IMR-90 (cell line): ENCODE measurements at places on chromosomes 11 and 22. TPM values are rescaled to one million over a fixed set of nuclear protein-coding genes. Genes with fewer than 3 reads are reported as not detected.
A peak's percentile ranks its signal among the peaks of the same experiment; 100 is the strongest.

DNA sequence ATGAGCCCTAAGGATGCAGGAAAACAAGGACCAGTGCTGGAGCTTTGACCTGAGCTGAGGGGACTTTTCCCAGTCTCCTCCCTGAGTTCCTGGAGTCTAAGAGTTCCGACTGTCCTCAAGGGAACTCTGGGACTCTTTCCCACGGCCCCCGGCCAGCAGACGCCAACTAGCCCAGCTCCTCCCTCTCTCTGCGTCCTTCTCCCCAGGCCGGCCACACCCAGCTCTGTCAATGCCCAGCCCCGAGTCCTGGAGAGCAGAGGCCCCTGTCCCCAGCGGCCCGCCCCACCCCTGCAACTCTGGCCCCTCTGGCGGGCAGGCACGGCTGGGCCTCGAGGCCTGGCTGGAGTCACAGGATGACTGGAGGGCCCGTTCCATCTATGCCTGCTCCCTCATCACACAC lies 29.8 kb downstream of the NECTIN1 start:
- no peak overlapping the region for H3K4me3 ChIP-seq
- no peaks in the 10 kb centered on the region for H3K27me3 ChIP-seq
- no peaks in the 10 kb centered on the region for H3K36me3 ChIP-seq

DNA sequence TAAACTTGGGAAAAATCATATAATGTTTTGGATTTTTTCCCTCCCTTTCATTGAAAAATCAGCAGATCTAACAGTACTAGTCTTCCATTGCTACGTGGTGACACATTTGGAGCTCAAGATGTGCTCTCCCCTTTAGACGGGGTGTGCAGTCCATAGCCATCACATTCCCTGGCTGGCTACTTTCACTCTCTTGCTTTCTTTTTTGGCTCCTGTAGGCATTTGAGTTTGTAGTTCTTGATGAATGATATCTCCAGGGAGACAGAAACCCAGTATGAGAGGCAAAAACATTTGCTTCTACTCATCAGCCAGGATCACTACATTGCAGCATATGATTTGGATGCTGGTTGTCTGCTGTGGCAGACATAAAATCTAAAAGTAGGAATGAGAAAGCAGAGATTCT lies 12.1 kb downstream of the CCDC81 start:
- no peaks in the 10 kb centered on the region for H3K4me1 ChIP-seq
- H3K4me3 ChIP-seq: no peak overlapping the region
- no peaks in the 10 kb centered on the region for H3K27me3 ChIP-seq

The RPL3 gene
- 3,097 and 3,312 TPM in 2 replicates for polyA plus RNA-seq

- H3K36me3 ChIP-seq: no peaks in the 10 kb centered on the region
- no peak for DNase-seq
- no peak overlapping the region for H3K27ac ChIP-seq
- H3K4me3 ChIP-seq: no peak overlapping the region
Measured at GRCh38 chr11:30538251-30538650, 47.9 kb downstream of the MPPED2 start.

The EEF1G gene
- 1,684 and 1,697 TPM in 2 replicates for polyA plus RNA-seq

The PNPLA5 gene
- polyA plus RNA-seq: 0.13 and 0.44 TPM in 2 replicates

- no peak for DNase-seq
- no peaks in the 10 kb centered on the region for H3K4me1 ChIP-seq
- no peak overlapping the region for H3K4me3 ChIP-seq
- H3K27me3 ChIP-seq: peaks cover 9% of the 10 kb centered on the region
- no peaks in the 10 kb centered on the region for H3K36me3 ChIP-seq
Measured at GRCh38 chr11:59263225-59263894, 50.6 kb upstream of the MPEG1 start.

- H3K27ac ChIP-seq: no peak overlapping the region
- H3K36me3 ChIP-seq: no peaks in the 10 kb centered on the region
- DNase-seq: no peak
- no peak overlapping the region for H3K4me3 ChIP-seq
- no peaks in the 10 kb centered on the region for H3K27me3 ChIP-seq
- peaks cover 11% of the 10 kb centered on the region for H3K4me1 ChIP-seq
Measured at GRCh38 chr11:64006398-64006797, 20.2 kb downstream of the OTUB1 start.

The FANCF gene
- 2.7 and 3.3 TPM in 2 replicates for polyA plus RNA-seq

DNA sequence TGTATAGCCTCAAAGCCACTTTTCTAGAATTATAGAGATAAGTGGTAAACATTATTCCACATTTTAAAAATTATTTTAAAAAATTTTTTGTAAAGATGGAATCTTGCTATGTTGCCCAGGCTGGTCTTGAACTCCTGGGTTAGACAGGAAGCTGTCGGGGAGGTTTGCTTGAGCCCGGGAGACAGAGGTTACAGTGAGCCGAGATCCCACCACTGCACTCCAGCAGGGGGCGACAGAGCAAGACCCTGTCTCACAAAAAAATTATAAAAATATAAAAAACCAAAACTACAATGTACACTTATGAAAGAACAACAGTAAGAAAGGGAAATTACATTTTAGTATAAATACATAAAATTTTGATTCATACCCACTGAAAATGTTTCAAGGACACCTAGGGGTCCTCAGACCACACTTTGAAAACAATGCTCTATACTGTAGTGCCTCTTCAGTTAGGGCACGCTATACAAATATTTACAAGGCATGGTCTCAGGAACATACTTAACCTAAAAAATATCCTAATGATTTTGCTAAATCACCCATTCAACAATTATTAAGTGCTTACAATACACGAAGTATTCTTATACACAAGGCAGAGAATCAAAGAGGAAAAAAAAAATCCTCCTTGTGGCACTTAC lies 111.2 kb downstream of the MRTFA start:
- H3K4me3 ChIP-seq: no peak overlapping the region
- peak; percentile 46 for DNase-seq
- H3K27ac ChIP-seq: no peak overlapping the region
- no peaks in the 10 kb centered on the region for H3K27me3 ChIP-seq
- peaks cover 7% of the 10 kb centered on the region; the same call in 1 of the 2 replicates for H3K4me1 ChIP-seq

The CALCA gene
- polyA plus RNA-seq: not detected in 2 replicates

GRCh38 chr22:22021162-22021750 lies 38.7 kb upstream of the TOP3B start:
- peaks cover 2% of the 10 kb centered on the region; the same call in 1 of the 2 replicates for H3K4me1 ChIP-seq
- H3K27ac ChIP-seq: no peak overlapping the region
- peak; percentile 58 for DNase-seq
- no peaks in the 10 kb centered on the region for H3K27me3 ChIP-seq
- no peaks in the 10 kb centered on the region for H3K36me3 ChIP-seq

The CCDC81 gene
- polyA plus RNA-seq: 3.0 and 3.1 TPM in 2 replicates

The SYT7 gene
- 0.19 and 0.26 TPM in 2 replicates for polyA plus RNA-seq

DNA sequence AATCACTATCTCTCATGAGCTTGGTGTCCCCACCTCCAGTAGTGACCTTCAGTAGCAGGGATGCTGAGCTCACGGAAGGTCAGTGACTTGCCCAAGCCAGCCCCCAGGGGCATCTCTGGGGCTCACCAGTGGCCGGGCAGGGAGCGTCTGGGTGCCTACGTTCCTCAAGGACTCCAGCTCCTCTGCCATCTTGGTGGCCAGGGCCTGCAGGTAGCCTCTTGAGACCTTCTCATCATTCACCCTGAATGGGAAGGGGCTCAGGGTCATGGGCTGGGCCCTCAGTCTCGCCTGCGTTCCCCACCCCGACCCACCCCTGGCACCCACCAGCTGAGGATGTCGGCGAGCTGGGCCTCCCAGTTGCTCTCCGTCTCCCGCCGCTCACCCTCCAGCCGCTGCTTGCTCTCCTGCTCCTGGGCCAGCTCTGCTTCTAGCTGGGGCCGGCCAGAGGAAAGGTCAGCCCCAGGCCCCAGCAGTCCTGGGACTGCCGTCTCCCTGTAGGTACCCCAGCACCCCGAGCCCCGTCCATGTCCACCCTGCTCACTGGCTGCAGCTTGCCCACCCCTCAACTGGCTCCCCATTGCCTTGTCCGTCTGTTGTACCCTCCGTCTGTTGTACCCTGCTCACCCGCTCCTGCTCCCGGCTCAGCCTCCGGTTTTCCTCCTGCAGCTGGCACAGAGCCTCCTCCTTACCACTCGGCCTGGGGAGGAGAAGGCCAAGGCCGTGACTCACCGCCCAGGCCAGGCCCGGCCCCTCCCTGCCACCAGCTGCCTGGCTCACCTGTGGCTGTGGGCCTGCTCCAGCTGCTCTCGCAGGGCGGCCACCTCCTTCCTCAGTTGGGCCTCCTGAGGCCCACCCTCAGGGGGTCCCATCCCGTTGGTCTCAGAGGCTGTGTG lies 9.5 kb downstream of the CDC42BPG start:
- H3K27me3 ChIP-seq: peaks cover 9% of the 10 kb centered on the region; the same call in 1 of the 2 replicates
- H3K36me3 ChIP-seq: no peaks in the 10 kb centered on the region
- DNase-seq: no peak
- no peaks in the 10 kb centered on the region for H3K4me1 ChIP-seq
- H3K4me3 ChIP-seq: no peak overlapping the region
- no peak overlapping the region for H3K27ac ChIP-seq

DNA sequence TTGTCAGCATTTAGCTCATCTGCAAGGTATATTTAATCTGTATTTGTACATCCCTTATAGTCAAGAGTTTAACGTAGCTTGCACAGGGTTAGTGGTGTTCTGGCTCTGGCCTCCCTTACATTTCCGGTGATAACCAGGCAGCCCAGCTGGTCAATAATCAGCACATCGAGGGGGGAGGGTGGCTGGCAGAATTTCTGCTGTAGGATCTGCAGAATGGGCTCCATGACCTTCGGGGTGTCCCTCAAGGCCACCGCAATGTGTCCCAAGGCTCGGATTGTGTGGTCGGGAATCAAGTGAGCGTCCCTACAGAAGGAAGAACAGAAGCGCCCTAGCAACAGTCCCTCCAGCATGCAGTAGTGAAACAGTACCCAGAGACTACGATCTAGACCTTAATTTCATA lies 25.1 kb downstream of the SERPIND1 start:
- no peak overlapping the region for H3K4me3 ChIP-seq
- H3K27me3 ChIP-seq: no peaks in the 10 kb centered on the region
- no peak for DNase-seq
- H3K36me3 ChIP-seq: peaks cover 58% of the 10 kb centered on the region
- no peaks in the 10 kb centered on the region for H3K4me1 ChIP-seq

DNA sequence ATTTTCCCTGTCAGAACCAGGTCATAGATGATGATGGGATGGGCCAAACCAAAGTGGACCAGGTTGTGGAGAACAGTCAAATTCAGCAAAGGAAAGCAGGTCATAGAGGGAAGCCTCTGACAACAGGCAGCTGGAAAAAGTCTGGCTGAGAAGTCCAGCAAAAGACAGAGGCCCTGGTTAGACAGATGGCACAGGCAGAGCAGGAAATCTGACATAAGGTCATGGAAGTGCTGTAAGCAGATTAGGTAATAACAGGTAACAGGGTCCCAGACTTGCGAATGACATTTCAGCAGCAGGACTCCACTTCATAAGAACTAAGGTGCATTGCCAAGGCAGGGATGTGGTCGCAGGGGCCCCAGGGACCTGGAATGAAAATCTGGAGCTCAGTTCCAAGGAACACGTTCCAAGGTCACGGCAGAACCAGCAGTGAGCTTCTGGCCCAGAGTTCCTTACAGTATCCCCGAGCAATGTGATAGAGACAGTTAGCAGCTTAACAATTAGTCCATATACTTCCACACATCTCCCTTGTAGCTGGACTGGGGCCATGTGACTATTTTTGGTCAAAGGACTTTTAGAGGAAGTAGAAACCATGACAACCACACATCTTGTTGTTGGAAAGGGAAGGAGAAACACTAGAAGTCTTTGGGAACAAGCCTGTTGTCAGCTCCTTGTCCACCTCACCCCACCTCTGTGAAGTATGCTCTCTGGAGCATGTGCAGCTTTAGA lies 75.4 kb downstream of the ME3 start:
- no peak overlapping the region for H3K4me3 ChIP-seq
- DNase-seq: peak; percentile 43
- H3K36me3 ChIP-seq: no peaks in the 10 kb centered on the region
- H3K27me3 ChIP-seq: no peaks in the 10 kb centered on the region
- H3K27ac ChIP-seq: no peak overlapping the region

GRCh38 chr11:2525166-2525861 lies 80.5 kb downstream of the KCNQ1 start:
- H3K27me3 ChIP-seq: peaks cover 51% of the 10 kb centered on the region
- H3K4me1 ChIP-seq: no peaks in the 10 kb centered on the region
- H3K36me3 ChIP-seq: no peaks in the 10 kb centered on the region
- H3K4me3 ChIP-seq: no peak overlapping the region
- DNase-seq: no peak

GRCh38 chr11:120931057-120931779 lies 92.7 kb upstream of the TBCEL start:
- DNase-seq: no peak
- no peak overlapping the region for H3K27ac ChIP-seq
- no peak overlapping the region for H3K4me3 ChIP-seq

The ANO1 gene
- polyA plus RNA-seq: 8.0 and 10.7 TPM in 2 replicates

DNA sequence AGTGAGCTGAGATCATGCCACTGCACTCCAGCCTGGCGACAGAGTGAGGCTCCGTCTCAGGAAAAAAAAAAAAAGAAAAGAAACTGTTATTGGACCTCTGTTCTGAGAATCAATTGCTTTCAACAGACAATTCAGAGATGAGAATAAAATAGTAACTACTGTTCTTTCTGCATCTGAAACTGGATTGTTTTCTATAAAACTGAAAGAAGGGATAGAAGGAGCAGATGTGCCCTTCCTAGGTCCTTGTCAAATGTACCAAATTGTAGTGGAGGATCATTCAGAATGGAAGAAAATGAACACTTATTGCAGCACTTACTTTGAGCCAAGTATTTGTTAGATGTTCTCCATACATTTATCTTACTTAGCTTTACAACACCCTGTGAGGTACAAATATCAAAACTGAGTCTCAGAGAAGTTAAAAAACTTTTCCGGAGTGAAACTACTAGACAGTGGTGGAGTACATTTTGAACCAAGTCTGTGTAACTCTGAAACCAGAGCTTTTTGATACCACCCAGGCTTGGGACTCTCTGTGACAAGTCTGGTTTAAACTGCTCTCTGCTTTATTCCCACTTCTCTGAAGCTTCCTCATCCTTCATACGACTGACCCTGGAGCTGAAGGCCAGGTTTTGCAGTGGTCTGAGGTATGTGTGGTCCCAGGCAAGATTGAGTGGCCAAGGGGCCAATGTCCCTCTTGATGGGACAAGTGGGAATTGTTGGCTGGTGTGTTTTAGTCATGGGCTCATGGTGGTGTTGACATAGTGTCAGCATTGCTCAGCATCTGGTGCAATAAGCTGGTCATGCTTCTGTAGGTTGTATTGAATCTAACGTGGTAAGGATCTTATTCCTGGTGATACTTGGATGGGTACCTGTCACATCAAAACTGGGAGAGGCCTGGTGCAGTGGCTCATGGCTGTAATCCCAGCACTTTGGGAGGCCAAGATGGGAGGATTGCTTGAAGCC lies 48.2 kb upstream of the CCDC134 start:
- no peaks in the 10 kb centered on the region for H3K4me1 ChIP-seq
- no peak overlapping the region for H3K4me3 ChIP-seq
- no peak overlapping the region for H3K27ac ChIP-seq
- no peak for DNase-seq
- H3K36me3 ChIP-seq: no peaks in the 10 kb centered on the region

The TNNT3 gene
- polyA plus RNA-seq: not detected in 2 replicates

- DNase-seq: no peak
- no peak overlapping the region for H3K4me3 ChIP-seq
- H3K27ac ChIP-seq: no peak overlapping the region
- no peaks in the 10 kb centered on the region for H3K36me3 ChIP-seq
- peaks cover 11% of the 10 kb centered on the region; the same call in 1 of the 2 replicates for H3K27me3 ChIP-seq
Measured at GRCh38 chr11:45385844-45386243, 99.7 kb upstream of the SYT13 start.

- H3K27ac ChIP-seq: no peak overlapping the region
- peak; percentile 62 for DNase-seq
- no peaks in the 10 kb centered on the region for H3K27me3 ChIP-seq
- peaks cover 4% of the 10 kb centered on the region for H3K36me3 ChIP-seq
- peaks cover 34% of the 10 kb centered on the region for H3K4me1 ChIP-seq
Measured at GRCh38 chr11:46277313-46277621, 195 bp upstream of the CREB3L1 start.

- peaks cover 10% of the 10 kb centered on the region for H3K4me1 ChIP-seq
- no peak overlapping the region for H3K27ac ChIP-seq
- peaks cover 67% of the 10 kb centered on the region for H3K36me3 ChIP-seq
- no peak for DNase-seq
- H3K27me3 ChIP-seq: no peaks in the 10 kb centered on the region
Measured at GRCh38 chr11:62794201-62794775, 2.5 kb upstream of the TMEM223 start.

The SLC22A25 gene
- polyA plus RNA-seq: not detected in 2 replicates
